Cardiac fibroblast (primary cell): ENCODE measurements at places on chromosomes 2 and 18.
A peak's percentile ranks its signal among the peaks of the same experiment; 100 is the strongest.

DNA sequence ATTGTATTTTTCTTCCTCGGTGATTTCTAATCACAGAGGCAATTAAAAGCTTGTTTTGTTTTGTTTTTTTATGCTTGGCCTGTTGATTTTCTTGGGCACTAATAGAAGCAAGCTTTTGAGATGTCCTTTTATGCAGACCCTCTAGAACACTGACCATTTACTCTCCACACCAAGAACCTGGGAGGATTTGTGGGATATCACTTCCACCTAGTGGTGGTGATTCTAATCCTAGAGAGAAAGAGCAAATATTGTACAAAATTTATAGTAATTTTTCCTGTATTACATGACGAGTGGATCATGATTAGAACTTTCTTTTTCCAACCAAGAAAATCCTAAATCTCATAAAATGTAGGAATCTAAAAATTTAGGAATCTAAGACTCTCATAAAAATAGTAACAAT is 23.4 kb downstream of the NEMP2 start:
- DNase-seq, result peak; percentile 71

DNA sequence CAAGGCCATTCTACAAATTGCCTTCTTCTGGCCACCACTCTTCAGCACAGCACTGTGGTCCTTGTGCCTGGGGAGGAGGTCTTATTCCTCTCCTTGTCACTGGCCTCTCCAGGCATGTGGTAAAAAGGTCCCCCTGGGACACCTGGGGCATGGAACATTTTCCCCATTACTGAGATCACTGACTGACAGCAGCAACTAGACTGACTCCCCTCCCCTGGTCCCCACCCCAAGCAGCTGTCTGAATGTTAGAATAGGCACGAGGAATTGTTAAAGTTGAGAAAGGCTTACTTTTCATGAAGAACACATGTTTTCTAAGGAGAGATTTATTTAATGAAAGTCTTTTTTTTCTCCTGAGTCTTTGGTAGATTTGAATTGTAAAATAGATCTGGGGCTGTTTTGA is 39.5 kb upstream of the RTN4 start:
- DNase-seq, result no peak

DNA sequence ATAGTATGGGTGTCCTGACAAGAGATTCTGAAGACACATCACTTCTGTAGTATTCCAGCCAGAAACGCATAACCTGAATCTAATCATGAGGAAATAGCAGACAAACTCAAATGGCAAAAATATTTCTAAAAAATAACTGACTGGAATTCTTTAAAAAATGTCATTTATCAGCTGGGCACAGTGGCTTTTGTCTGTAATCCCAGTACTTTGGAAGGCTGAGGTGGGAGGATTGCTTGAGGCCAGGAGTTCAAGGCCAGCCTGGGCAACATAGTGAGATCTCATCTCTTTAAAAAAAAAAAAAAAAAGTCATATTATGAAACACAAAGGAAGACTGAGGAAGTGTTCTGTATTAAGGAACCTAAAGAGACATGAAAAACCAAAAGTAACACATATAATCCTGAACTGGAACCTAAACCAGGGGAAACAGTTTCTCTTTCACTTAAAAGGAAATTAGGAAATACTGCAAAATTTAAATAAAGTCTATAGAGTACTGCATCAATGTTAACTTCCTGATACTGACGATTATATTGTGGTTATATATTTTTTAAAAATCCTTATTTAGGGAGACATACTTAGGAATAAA is 29.9 kb downstream of the SESTD1 start:
- DNase-seq, result no peak

- DNase-seq, result peak; percentile 35
These were observed 294.3 kb upstream of the KCNH7 start for GRCh38 chr2:163132850-163133249.

- DNase-seq, result no peak
These were observed 207.5 kb downstream of the LOXHD1 start for GRCh38 chr18:46449499-46449898.

DNA sequence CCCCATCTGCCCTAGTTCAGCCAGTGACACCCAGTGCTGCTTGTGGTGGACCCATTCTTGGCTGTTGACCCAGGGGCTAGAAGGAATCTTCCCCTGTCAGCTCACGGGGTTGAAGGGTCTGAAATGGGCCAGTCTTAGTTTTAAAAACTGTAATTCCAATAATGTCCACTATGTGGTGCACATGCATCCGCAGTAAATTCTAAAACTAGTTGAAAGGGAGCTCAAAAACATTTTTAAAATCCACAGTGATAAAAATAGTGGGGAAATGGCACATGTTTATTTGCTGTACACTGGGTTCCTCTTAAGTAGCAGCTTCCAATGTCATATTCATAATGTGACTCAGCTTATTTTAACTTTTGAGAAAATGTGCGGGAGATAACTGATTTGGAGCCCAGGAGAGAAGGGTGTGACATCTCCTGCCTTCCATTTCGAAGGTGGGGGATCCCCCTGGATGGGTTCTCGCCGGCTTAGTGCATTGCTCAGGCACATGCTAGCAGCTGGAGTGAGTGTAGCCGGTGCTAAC is 32.8 kb downstream of the GRHL1 start:
- DNase-seq, result peak; percentile 71

GRCh38 chr2:185181901-185182300 is 556.7 kb upstream of the FSIP2 start:
- no peak for DNase-seq
